ENCODE measurements at places on chromosomes 12 and 14.

GRCh38 chr14:85597701-85598100 is 67.8 kb downstream of the FLRT2 start:
- no peak for DNase-seq

GRCh38 chr12:80325167-80325959 is 118.7 kb upstream of the PTPRQ start:
- DNase-seq, result no peak

DNA sequence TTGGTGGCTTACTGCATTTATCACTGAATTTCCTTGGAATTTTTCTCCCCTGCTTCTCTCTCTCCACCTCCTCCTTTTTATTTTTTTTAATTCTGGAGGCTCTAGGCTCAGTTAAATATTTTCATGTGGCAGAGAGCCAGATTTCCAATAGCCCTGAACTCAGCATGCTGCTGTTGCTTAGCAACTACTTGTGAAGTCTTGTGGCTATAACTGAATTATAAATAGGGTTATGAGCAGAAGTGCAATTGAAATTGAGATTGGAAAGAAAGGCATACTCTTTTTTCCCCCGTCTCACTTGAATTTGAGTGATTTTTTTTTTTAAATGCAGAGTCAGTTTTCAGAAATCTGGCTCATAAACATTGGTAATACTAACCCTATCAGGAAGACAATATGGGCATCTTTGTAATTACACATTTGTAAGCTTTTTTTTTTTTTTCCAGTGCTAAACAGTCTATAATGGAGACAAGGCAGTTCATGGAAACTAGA is 38.3 kb downstream of the ATF7IP start:
- peak; percentile 91 for DNase-seq

GRCh38 chr12:62098132-62098531 is 162.1 kb upstream of the USP15 start:
- DNase-seq, result no peak

- DNase-seq, result no peak
These were observed 148.7 kb downstream of the ANO2 start for GRCh38 chr12:5796171-5796958.

DNA sequence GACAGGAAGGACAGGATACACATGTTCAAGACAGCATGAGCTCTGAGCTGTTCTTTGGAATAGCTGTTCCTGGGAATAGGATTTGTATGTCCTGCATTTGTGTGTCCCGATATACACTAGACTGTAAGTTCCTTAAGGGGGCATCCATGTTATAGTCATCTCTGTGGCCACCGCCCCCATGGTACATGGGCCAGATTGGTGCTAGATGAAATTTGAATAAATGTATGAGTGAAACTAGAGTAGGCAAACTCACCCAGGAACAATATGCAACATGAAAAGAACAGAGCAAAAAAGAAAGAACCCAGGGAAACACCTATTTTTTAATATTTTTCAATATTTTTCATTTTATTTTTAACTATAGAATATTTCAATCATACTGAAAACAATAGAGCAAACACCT is 25.1 kb upstream of the KRT77 start:
- no peak for DNase-seq

DNA sequence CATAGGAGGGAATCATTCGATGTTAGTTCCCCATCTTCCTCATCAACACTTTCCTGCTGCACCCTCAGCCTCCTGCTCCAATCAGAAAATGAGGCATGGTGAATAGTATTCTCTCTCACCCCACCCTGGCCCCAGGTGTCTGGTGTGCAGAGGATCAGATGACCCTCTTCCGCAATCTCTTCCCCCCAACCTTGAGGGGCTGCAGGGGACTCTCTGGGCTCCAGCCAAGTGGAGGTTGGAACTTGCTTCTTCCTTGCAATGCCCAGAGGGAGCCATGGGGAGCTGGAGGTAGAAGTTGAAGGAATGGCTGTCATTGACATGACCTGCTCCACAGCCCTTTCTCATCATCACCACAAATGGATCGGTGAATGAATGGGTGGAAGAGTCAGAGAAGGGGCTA is 20.2 kb upstream of the ESRRB start:
- no peak for DNase-seq

GRCh38 chr14:64746298-64747250 is 42.4 kb downstream of the PLEKHG3 start:
- no peak for DNase-seq

GRCh38 chr14:56004786-56005185 is 113.4 kb upstream of the PELI2 start:
- DNase-seq, result no peak

- DNase-seq, result no peak
These were observed 4.2 kb upstream of the AAAS start for GRCh38 chr12:53325511-53326061.

- no peak for DNase-seq
These were observed 90.3 kb downstream of the RPS6KA5 start for GRCh38 chr14:90970167-90970600.

- DNase-seq, result no peak
These were observed 4.8 kb downstream of the C12orf71 start for GRCh38 chr12:27077586-27077985.

- no peak for DNase-seq
These were observed 95.7 kb upstream of the SOX5 start for GRCh38 chr12:24044941-24045703.

DNA sequence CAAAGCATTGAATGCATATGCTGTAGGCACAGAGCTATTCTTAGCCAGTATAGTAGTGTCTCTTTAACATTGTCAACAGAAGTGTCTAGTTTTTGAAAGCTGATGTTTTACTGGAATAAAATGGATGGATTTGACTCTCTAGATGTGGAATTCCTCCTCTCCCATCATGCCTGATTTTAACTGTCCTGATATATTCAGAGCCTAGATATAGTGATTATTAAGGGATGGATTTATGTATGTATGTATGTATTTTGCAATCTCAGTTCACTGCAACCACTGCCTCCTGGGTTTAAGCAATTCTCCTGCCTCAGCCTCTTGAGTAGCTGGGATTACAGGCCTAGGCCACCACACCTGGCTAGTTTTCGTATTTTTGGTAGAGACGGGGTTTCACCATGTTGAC is 144.8 kb upstream of the NAV3 start:
- no peak for DNase-seq

- DNase-seq, result no peak
These were observed at the start of gene CCDC63 for GRCh38 chr12:110846615-110847566. Gene CCDC63, plus strand, starts transcription at chr12:110846987. Its CDS starts 5,968 bp downstream, at chr12:110852955.

GRCh38 chr14:86464341-86464740 is 934.4 kb downstream of the FLRT2 start:
- no peak for DNase-seq

GRCh38 chr12:53735556-53735955 is 8.3 kb upstream of the CALCOCO1 start:
- DNase-seq, result peak; percentile 93

Data from cerebellar nuclear complex (tissue), 1 donor.